ENCODE measurements at places on chromosomes 5 and 9.
A peak's percentile ranks its signal among the peaks of the same experiment; 100 is the strongest.

DNA sequence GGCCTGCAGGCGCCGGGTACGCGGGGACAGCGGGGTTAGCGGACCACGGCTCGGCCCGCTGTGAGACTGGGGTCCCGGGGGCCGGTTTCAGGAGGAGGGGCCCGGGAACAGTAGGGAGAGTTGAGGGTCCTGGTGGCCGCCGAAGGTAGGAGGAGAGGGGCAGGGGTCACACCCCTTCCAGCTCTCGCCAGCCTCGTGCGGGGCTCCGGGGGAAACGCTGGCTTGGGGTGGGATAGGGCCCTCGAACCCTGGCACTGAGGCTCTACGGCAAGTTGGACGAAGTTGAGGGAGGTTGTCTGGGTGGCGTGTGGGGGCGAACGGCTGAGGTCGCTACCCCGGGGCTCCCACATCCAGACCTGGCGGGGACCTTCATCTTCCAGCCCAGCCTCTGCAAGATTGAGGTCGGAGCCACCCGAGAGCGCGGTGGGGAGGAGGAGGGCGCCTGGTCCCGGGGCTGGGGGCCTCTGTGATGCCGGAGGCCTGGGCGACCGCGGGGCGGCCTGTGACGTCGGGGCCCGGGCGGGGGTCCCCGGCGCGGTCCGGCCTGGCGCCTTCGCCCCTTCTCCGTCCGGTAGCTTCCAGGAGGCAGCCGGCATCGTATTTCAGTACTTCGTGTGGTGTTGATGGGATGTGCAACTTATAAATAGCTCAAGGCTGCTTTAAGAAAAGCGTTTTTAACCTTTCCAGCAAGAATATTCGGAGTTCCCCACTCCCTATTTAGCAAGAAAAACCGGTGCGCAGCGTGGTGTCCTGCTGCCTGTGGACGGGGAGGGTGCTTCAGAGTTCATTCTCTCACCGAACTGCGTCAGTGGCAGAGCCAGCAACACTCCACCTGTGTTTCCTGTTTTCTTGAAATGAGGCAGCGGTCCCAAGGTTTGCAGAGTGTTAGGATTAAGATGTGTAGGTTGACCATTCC, 902 bp downstream of the HABP4 start:
- DNase-seq: no peak

- peak; percentile 91 for DNase-seq
These were observed 209.9 kb upstream of the DMRT1 start for GRCh38 chr9:631596-631995.

GRCh38 chr5:119301210-119301609, 54.6 kb upstream of the TNFAIP8 start:
- no peak for DNase-seq

- DNase-seq: peak; percentile 23
These were observed 38.3 kb downstream of the ZDHHC21 start for GRCh38 chr9:14654932-14655331.
